HTR-8/SVneo (cell line): ENCODE measurements at places on chromosomes 16 and 17.
A peak's percentile ranks its signal among the peaks of the same experiment; 100 is the strongest.

- peak; percentile 69 for DNase-seq
Observed at GRCh38 chr16:88785106-88785924, at the start of gene PIEZO1. Gene PIEZO1 (minus strand): TSS chr16:88785220. CDS start chr16:88784964, 256 bp downstream.

- no peak for DNase-seq
Observed at GRCh38 chr16:69936252-69936651, 14.9 kb upstream of the CLEC18A start.

DNA sequence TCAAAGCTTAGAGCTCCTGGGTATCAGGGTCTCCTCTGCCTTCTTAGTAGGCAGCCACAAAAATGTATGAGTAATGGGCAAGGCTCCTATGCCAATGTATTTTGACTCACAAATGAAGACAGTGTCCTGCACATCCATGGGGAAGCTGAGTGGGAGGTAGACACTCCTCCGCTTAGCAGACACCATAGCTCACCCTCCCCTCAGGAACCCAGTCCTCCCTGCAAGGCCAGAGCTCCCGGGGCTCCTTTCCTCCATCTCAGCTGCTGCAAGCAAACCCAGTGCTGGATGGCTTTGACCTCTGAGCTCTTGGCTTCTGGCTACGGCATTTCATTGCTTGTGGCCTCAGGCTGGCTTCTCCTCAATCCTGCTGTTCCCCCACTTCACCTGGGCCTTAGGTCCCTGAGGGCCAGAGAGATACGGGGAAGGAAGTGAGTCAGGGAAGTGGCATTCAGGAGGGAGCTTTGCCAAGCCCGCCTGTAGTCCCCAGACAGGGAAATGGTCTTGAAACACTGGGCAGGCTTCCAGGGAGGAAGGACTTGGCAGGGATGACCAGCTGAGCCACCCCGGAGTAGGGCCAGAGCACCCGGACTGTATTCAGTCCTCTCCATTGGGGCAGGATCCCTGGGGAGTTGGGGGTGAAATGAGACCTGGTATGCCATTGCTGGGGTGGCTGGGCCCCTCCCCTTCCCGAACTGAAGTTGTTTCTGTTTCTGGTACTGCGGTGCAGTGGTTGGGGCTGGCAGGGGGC lies 4.5 kb downstream of the ABCC3 start:
- peak; percentile 98 for DNase-seq

- DNase-seq = no peak
Observed at GRCh38 chr17:10803830-10804475, at the start of gene TMEM238L. Gene TMEM238L (minus strand): TSS chr17:10804099. CDS start chr17:10803963, 136 bp downstream.

DNA sequence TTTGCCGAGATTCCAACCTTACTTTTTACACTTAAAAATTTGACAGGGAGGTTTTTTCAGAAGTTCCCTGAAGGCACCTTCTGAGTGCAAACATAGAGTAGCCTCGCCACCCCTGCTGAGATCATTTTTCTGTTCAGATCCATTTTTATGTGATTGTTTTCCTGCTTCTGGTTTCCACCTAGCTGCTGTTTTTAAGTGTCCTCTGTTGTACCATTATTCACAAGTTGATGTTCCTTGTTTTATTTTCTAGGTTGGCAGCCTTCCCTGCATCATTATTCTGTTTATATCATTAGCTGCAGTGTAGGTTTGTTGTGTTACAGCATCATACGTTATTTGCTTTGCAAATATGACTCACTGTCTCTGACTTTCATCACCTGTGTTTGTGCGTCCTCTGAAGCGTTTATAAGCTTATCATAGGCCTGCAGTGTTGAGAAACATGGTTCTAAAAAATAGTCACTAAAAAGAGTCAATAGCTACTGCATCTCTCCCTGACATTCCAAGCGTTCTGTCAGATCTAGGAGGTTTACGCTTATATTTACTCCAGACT lies 116.9 kb upstream of the CLEC3A start:
- DNase-seq = no peak

DNA sequence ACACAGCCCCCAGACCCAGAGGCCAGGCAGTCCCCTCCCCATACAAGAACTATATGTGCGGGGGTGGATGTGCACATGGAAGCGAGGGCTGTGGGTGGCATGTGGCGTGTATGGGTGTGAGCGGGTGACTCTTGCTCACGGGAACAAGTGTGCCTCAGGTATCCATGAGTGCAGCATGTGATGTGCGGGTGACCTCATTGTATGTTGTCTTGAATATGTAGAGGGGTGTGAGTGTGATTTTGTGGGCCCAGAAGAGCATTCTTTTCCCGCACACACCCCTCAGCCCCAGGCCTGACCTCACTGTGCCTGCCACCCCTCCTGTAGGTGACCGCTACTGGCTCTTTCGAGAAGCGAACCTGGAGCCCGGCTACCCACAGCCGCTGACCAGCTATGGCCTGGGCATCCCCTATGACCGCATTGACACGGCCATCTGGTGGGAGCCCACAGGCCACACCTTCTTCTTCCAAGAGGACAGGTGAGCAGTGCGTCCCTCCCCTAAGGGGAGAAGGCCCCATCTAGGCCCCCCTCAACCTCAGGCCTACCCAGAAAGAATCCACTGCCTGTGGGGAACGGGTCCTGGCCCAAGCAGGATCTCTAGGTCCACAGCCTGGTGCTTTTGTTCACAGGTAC lies 17.4 kb downstream of the MMP15 start:
- no peak for DNase-seq

DNA sequence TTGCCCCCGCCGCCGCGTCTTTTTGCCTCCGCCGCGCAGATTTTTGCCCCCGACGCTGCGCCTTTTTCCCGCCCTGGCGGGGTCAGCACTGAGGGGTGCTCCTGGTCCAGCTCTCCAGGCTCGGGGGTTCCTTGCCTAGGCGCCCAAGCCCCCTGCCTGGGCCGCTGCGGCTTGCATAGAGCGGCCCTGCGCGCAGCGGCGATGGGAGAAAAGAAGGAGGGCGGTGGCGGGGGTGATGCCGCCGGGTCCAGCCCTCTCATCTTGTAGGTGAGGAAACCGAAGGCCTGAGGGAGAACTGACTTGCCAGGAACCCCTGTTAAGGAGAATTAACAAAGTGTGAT lies 330.8 kb upstream of the WSB1 start:
- no peak for DNase-seq

GRCh38 chr17:6453279-6454024 lies 9.2 kb downstream of the PIMREG start:
- DNase-seq = no peak

- no peak for DNase-seq
Observed at GRCh38 chr16:79121906-79122305, 478.6 kb downstream of the MAF start.

GRCh38 chr16:58196898-58197313 lies 1.0 kb downstream of the CSNK2A2 start:
- peak; percentile 30 for DNase-seq

- DNase-seq = no peak
Observed at GRCh38 chr17:45043813-45044540, 7.5 kb downstream of the DCAKD start.

DNA sequence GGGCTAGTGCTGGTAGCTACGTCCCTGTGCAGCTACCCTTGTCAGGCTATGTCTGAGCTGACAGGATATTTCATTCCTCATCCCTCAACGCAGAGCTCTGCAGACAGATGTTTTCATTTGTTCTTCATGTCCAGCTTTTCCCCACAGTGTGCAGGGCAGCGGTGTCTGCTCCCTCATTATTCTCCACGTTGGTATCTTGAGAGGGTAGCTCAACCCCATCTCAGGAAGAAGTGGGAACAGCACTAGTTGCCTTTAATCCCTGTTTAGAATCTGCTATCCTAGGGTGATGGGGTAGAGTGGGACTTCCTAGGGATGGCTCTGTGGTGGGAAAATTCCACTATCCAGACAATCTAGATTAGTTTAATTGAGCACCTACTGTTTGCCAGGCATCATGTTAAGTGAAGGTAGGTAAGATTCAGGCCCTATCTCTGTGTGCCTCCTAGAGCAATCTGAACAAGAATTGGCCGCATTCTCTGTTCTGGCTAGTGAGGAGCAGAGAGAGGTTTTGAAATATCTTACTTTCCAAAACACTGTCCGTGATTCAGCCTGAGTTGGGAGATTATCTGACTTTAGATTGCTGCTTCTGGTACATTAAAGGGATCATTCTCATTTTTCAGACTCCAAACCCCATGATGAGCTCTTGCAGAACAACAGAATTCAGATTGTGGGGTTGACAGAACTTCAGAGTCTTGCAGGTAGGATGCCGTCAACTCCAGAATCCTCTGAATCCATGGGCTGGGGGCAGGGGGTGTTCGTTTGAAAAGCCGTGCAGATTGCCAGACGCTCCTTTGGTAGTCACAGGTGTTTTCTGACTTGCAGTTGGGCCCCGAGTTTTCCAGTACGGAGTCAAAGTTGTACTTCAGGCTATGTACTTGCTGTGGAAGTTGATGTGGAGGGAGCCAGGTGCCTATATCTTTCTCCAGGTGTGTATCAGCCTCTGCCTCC lies 963 bp downstream of the ALG1 start:
- no peak for DNase-seq

- no peak for DNase-seq
Observed at GRCh38 chr16:14958970-14959369, 15.9 kb upstream of the PDXDC1 start.

GRCh38 chr16:30665155-30665829 lies 7.1 kb downstream of the FBRS start:
- no peak for DNase-seq

DNA sequence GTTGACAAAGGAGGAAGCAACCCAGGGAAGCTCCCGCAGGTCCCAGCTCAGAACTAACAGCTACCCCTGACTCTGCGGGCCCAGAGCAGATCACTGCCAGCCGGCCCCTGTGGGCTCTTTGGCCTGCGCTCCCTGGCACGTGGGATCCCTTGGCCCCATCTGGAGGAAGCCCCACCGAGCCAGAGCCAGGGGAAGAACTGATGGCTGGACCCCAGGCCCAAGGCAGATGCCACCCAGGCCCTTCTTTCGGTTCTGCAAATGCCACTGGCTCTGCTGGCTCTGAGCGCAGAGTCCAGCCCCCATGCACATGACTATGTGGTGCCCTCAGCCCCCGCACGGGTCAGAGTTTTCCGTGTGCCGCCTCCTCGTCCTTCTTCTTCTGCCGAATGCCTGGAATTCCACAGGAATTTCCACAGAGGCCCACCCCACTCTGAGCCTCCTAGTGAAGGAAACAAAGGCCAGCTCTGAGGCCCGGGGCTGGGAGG lies 35.8 kb upstream of the SNN start:
- DNase-seq = peak; percentile 63

- peak; percentile 73 for DNase-seq
Observed at GRCh38 chr17:17067257-17067656, 25.0 kb downstream of the MPRIP start.

DNA sequence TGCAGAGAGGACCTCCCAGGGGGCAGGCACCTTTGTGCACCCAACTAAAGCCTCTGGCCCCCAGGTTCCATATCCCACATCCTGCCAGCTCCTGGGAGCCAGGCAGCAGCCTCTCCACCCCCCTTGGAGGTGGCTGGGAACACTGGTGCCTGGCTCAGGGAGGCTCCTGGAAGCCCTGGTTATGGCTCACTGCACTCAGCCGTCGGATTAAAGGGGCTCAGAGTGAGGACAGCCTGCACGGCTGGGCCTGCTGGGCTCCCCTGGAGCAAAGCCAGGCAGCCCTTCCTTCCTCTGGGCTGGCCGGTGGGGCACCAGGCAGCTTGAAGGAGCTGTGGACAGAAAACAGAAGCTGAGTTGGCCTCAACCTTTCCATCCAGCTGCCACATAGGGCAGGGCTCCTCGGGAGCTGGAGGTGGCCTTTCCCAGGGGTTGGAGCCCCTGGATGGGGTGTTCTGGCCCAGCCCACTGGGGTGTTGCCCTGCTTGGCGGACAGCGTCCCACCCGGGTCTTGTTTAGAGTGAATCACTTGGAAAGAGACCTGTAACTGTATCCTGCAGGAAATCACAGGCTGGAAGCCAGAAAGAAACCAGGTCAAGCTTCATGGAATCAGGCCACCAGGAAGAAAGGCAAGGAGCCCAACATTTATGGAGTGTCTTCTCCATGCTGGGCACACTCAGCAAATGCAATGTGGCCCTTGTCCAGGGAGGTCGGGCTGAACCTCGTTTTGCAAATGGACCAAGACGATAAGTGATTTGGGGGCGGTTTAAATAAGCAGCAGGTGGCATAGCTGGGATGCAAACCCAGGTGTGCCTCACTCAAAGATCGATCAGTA lies 253.3 kb downstream of the SOX9 start:
- no peak for DNase-seq

DNA sequence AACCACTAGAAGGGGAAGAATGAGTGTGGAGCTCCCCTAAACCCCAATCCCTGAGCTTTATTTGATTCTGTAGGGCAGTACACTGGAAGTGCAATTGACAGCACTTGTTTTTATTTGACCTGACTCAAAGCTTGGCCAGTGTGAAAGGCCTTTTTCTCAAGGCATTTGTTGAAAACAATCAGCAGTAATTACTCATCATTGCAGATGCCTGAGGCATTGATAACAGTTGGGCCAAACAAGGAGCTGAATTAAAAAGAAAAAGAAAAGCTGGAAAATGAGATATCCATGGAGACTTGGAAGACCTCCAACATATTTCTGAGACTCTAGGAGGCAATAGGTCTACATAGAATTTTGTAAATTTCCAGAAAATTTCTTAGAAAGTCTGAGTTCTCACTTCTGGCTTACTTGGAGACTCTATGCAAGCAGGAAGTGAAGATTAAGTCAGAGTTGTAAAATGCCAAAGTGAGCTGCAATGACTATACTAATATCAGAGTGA lies 200.8 kb upstream of the KCNJ16 start:
- no peak for DNase-seq

DNA sequence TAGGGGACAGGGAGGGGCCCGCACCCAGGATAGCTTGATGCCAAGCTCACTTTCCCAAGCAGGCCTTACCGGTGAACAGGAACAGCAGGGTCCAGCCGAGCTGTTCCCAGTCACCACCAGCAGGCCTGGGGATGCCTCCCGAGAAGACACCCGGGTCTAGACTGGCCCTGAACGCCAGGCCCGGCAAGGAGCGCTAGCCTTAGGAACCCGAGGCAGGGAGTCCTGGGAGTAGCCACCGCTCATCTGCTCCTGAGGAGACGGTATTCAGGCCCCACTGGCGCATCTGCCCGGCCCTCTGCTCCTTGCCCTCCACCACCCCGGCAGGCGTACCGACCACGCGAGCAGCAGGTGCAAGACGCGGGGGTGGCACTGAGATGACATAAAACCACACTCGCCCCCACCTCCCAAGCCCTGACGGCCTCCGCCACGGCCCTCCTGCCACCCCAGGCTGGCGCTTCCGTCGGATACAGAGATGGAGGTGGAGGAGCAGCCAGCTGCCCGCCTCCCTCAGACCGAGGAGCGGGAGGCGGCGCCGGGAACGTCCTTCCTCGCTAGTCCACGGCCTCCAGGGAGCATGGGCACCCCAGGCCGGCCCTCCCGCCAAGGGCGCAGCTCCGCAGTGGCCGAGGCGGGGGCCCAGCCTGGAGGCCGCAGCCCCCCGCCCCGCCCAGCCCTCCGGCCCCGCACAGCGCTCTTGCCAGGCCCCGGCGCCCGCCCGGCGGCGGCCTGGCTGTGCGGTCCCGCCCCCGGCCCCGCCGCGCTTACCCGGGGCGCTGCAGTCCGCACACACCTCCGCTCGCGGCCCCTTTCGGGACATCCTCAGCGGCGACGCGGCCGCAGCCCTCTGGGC lies 661 bp downstream of the GIT1 start:
- peak; percentile 34 for DNase-seq

GRCh38 chr17:7838090-7839075 lies 4.4 kb downstream of the KDM6B start:
- no peak for DNase-seq

DNA sequence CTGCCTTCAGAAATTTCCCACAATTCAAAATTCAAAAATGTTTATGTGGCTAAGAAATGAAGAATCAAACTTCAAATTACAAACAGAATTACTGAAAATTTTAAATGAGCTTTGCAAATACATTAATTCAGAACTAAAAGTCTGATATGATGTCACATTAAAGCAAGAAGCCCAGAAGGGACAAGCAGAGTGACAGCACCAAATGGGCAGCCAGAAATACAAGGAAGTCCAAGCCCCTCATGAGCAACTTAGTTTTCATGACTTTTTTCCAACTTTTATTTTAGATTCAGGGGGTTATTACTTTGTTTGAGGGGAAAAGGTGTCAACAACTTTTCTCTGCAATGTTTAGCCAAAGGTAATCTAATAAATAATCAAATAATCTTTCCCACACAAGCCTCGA lies 21.5 kb downstream of the UBE2G1 start:
- no peak for DNase-seq
